ENCODE measurements at places on chromosomes 4 and X. TPM values are rescaled to one million over a fixed set of nuclear protein-coding genes. Genes with fewer than 3 reads are reported as not detected.

- DNase-seq = no peak
Measured at GRCh38 chrX:150527108-150527507, 41.3 kb upstream of the MTM1 start.

- DNase-seq = no peak
Measured at GRCh38 chrX:45761920-45762319, 561.2 kb upstream of the DIPK2B start.

GRCh38 chrX:1102786-1103185, 109.7 kb downstream of the CRLF2 start:
- no peak for DNase-seq

- DNase-seq = no peak
Measured at GRCh38 chr4:140711910-140712309, 44.3 kb downstream of the TBC1D9 start.

GRCh38 chr4:89001647-89002445, 55.1 kb downstream of the FAM13A start:
- DNase-seq = no peak

NKRF gene
- 11.6 TPM for total RNA-seq
